NCI-H82 (cell line): ENCODE measurements at places on chromosomes 16 and 17.

DNA sequence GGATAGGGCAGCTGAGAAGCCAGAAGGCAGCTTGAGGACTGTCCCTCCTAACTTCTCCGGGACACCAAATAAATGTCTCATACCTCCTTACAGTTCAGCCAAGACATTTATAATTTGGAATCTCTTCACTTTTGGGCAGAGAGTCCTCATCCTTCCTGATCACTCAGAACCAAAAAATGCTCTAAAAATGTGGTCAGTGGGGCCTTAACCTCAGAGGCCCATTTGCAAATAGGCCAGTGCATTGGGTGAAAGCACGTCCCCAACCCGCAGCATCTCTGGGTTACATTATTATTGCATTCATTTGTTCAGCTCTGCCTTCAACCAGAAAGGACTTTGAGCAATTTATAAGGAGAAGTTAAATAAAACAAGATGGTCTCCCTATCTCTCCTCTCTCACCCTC lies 112.4 kb upstream of the IRX3 start:
- no peak for DNase-seq

- DNase-seq, result no peak
These were observed 107.6 kb upstream of the MED13 start for GRCh38 chr17:62172492-62173291.

DNA sequence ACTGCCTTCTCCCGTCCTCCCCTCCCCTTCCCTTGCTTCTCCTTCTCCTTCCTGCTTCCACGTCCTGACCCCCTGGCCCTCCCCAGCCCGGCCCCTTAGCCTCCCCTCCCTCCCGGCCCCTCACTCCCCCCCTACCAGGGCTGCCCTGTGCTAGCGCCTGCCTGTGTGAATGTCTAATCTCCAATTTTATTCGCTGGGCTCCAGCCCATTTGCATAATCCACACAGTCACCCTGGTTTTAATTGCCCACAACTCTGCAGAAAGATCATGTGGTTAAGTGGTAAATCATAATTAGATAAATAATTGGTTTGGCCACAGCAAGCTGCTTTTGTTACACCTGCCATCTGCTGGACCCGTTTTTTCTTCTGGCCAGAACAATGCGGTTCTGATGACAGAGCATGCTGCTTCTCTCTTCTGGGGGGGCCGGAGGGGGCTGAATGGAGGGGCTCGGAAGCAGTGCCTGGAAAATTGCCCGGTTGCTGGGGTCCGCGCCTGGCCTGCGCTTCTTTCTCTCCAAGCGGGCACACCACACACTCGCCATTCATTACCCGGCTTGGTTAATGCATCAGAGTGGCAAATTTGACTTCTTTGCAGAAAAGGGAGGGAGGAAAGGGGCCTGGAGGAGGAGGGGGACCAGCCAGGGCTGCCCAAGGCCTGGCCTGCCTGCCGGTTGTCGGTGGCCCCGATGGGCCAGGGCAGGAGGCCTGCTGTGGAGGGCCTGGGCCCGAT lies 19.5 kb upstream of the GSE1 start:
- peak; percentile 99 for DNase-seq

DNA sequence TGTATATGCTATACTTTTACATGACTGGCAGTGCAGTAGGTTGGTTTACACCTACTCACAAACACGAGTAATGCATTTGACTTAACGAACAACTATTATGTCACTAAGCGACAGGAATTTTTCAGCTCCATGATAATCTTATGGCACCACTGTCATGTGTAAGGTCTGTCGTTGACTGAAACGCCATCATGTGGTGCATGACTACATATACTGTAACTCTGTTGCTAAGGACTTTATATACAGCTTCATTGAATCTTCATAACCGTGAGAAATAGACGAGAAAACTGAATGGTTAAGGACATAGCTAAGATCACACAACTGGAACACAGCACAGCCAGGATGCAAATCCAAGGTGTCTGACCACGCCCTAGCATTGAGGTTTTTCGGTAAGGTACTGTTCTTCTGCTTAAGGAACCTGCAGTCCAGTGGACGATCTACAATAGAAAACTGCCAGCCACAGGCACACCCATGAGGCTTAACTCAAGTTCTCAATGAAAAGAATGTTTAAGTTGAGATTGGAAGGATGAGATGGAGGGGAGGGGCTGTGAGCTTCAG lies 3.3 kb downstream of the CFAP20 start:
- no peak for DNase-seq
